ENCODE measurements at places on chromosomes 7 and 10. TPM values are rescaled to one million over a fixed set of nuclear protein-coding genes. Genes with fewer than 3 reads are reported as not detected.

DNA sequence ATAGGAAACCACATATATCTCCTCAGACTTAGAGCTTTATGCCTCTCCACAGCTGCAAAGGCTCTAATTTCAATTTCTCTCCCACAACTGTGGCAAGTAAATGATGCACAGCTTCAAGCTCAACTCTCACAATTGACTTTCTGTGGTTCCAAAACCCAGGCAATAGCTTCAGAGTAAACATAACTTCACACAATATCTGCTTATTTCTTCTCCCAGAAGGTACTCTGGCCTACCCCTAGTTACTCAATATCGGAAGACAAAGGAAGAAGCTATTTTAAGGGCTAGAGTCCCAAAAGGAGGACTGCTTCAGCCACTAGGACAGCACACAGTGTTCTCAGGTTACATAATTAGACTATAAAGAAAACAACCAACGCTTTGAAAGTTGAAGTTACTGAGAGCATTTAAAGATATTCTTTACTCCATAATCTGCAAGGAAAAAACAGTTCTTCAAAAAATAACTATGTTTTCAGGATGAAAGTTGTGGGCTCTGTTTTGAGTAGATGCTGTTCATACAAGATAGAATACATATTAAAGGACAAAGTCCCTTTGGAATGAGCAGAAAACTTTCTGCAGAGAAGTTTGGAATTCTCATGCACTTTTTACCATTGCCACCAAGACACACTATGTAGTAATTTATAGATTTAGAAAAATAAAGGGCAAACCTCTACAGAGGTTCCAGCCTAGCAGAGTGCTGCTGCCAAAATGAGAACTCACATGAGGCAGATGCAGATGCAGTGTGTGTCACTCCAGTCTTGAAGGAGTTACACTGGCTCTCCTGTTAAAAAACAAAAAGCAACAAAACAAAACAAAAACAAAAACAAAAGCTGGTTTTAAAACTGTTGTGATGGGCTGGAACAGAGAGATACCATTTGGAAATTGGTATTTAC lies 81.8 kb downstream of the NT5C2 start:
- DNase-seq = no peak

DNA sequence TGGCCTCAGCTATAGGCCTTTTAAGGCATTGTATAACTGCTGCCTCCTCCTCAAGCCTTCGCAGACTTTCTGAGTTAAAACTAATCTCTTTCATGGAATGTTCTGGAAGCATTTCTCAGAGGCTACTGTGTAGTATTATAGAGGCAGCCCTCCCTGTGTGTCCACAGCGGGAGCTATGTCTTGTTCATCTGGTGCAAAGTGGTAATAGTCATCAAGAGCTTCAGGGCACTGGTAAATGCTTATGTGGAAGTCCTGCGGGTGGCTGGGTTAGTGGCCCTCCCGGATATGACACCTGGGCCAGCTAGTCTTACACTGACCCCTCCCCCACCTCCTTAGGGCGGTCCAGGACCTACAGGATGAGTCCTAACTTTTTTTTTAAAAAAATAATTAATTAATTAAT lies 2.2 kb upstream of the ABHD11 start:
- DNase-seq = no peak

DNA sequence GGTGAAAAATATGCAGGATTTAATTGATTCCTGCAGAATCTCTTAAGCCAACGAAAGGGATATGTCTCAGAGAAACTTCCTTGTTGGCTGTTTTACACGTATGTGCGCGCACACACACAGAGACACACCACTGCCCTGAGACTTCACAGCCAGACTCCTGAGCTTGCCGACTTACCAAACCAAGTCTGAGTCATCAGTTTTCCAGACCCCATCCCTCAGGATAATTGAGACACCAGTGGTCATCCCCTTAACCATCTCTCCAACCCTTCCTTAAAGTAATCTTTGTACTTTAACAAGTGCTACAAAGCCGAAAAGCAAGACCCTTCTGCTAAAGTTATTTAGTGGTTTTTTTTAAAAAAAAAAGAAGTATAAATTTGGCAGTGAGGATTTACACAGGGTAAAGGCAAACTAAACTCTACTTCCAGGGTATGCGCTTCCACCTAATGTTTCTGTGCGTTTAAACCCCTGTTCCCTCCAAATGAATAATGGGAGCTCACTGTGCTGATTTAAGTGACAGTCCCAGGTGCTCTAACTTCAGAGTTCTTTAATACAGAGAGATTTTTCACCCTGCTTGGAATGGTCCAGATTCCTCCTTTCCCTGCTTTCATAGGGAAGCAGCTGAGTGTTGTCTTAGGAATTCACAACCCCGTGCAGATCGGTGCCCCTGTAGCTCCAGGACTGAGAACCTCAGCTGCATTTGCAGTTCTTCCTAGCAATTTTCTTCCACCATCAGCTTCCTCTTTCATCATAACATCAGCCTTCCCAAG lies 198.5 kb downstream of the INHBA start:
- no peak for DNase-seq

HDAC9 gene
- 10.2 TPM for total RNA-seq

- DNase-seq = no peak
These were observed 57.7 kb upstream of the RHOBTB1 start for GRCh38 chr10:61001731-61002122.

TMEM213 gene
- not detected for total RNA-seq

GRCh38 chr7:2927592-2927991 lies 83.5 kb upstream of the GNA12 start:
- DNase-seq = no peak

Data from hematopoietic multipotent progenitor cell (in vitro differentiated cells).